ENCODE measurements at places on chromosomes 16 and 17. TPM values are rescaled to one million over a fixed set of nuclear protein-coding genes. Genes with fewer than 3 reads are reported as not detected.

Gene KRT32
- not detected for total RNA-seq

Gene CDRT15L2
- total RNA-seq: not detected

Gene NAGLU
- 19.4 TPM for total RNA-seq

Gene KRT33A
- not detected for total RNA-seq

Gene DRC3
- not detected for total RNA-seq

Gene MRPL10
- total RNA-seq: 64.9 TPM

Gene GRAPL
- total RNA-seq: 7.5 TPM

Gene MT1F
- 11.4 TPM for total RNA-seq

Gene ACSM2B
- not detected for total RNA-seq

Gene EIF3CL
- 69.0 TPM for total RNA-seq

Gene TMIGD1
- total RNA-seq: not detected

Gene KATNIP
- total RNA-seq: 15.0 TPM

Gene SHISA9
- total RNA-seq: 0.21 TPM

Gene UNKL
- total RNA-seq: 43.0 TPM

Gene SLC16A5
- 2.3 TPM for total RNA-seq

Gene AATK
- total RNA-seq: 0.26 TPM

Gene STX8
- total RNA-seq: 57.9 TPM

Gene PDILT
- total RNA-seq: not detected

Gene IGFALS
- total RNA-seq: not detected

Gene GNPTG
- total RNA-seq: 29.3 TPM

Gene ZPBP2
- total RNA-seq: not detected

Gene CD300H
- total RNA-seq: not detected

Gene SLFN13
- total RNA-seq: 115 TPM

Gene MYH4
- not detected for total RNA-seq

Gene SLC35G6
- not detected for total RNA-seq

Gene NPIPA7
- total RNA-seq: 12.9 TPM

Gene KRT23
- not detected for total RNA-seq

Gene CDR2L
- 0.47 TPM for total RNA-seq

Gene ELMO3
- total RNA-seq: 9.8 TPM

Gene NGFR
- total RNA-seq: 0.20 TPM

Gene TRIM25
- total RNA-seq: 227 TPM

Gene PNMT
- total RNA-seq: not detected

Gene GFOD2
- 15.8 TPM for total RNA-seq

Gene KRTAP4-9
- not detected for total RNA-seq

Gene TEKT3
- not detected for total RNA-seq

Gene SLC9A5
- total RNA-seq: 5.4 TPM

Gene SNTB2
- 21.5 TPM for total RNA-seq

Gene SPAG7
- total RNA-seq: 70.1 TPM

Gene KCNJ18
- total RNA-seq: not detected

Gene CCL8
- total RNA-seq: not detected

Gene GDPD3
- 19.5 TPM for total RNA-seq

Gene PDIA2
- total RNA-seq: not detected

Gene CLEC18B
- total RNA-seq: 0.67 TPM

Gene SLC4A1
- not detected for total RNA-seq

Gene PITPNM3
- 0.37 TPM for total RNA-seq

Gene LPO
- not detected for total RNA-seq

Gene SLC39A11
- total RNA-seq: 16.8 TPM

Gene IRX3
- 0.12 TPM for total RNA-seq

Gene KRTAP1-1
- not detected for total RNA-seq

Gene SLC22A31
- not detected for total RNA-seq

Gene SHISA6
- total RNA-seq: not detected

Gene HBQ1
- not detected for total RNA-seq

Gene EPOP
- 10.4 TPM for total RNA-seq

Gene TMEM132E
- not detected for total RNA-seq

Gene GUCY2D
- total RNA-seq: not detected

Gene CD300C
- 0.56 TPM for total RNA-seq

All from activated CD8-positive, alpha-beta memory T cell treated with anti-CD3 and anti-CD28 coated beads, Interleukin-2, amount 10 ng/mL, durations not matched to agents 7 days and 5 days (primary cell).